ENCODE measurements at places on chromosomes 12 and 14.

DNA sequence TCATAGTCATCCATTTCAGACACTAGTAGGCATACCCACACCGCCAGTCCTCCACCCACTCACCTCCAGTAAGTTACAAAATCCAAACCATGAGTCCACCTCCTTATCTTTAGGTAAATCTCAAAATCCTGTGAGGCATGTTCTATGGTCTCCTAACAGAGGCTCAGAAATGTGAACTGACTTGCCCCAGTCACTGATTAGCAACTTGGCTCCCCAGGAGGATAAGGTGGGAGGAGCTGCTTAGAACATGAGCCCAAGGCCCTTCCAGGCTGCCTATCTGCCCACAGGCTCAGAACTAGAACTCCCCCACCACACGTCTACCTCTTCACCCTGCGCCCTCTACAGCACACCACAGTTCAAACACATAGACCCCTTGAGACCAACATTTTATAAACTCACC, 19.9 kb downstream of the SETD3 start:
- no peak for DNase-seq

DNA sequence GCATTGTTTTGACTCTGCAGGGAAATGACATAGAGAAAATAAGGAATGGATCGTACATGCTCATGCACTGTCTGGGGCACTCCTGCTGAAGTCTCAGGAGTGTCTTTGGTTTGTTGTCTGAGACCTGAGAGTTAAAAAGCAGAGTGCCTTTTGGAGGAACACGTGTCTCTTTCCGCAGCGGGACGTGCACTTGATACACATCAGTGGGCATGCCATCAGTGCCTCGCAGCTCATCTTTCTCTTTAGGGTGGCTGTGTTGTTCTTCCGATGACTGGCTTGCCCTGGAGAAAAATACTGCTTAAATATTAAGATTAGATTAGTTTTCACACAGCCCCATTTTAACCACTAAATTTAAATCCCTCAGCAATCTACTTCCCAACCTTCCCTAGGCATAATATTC, 835.9 kb downstream of the DIO2 start:
- DNase-seq, result no peak

- DNase-seq, result no peak
Measured at GRCh38 chr12:109888179-109889020, 8.1 kb upstream of the GLTP start.

DNA sequence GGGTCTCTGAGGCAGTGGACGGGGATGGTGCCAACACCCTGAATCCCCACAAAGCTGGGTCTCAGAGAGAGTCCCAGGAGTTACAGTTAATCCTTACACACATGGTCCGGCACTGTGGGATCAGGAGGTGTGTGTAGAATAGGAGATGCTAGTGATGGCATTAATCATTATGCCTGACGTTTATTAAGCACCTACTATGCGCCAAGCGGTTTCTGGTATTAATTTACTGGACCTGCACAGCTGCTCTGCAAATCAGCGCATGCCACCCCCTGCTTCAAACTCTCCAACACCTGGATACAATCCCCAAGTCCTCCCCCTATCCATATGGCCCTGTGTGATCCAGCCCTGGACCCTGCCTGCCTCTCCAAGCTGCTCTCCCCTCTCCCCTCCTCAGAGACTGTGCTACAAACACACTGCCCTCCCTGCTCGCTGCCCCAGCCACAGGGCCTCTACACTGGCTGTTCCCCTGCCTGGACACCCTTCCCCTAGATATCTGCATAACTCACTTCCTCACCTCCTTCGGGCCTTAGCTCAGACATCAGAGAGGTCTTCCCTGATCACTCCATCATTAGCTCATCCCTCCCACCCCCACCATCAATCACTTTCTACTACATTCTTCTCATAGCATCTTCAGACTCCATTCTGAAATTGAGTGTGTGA, 86.0 kb downstream of the RFLNA start:
- no peak for DNase-seq

DNA sequence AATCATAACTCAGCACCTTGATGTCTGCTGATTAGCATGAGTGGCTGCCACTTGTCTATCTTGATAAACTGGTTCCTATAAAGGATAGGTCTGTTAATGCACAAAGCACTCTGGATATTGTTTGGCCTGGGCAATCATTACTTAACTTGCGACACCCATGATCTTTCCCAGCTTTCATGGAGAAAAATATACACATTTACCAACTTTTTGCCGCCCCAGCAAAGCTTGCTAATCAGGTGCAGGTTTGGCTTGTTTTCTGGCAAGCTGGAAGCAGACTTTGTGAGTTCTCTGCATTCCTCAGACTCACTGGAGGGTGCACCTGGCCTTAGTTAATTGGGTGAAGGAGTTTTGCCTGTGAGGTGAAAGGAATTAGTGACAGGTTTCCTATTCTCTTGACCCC, 1126.4 kb upstream of the FLRT2 start:
- DNase-seq, result no peak

GRCh38 chr12:2372735-2373134, 319.9 kb downstream of the CACNA1C start:
- no peak for DNase-seq

DNA sequence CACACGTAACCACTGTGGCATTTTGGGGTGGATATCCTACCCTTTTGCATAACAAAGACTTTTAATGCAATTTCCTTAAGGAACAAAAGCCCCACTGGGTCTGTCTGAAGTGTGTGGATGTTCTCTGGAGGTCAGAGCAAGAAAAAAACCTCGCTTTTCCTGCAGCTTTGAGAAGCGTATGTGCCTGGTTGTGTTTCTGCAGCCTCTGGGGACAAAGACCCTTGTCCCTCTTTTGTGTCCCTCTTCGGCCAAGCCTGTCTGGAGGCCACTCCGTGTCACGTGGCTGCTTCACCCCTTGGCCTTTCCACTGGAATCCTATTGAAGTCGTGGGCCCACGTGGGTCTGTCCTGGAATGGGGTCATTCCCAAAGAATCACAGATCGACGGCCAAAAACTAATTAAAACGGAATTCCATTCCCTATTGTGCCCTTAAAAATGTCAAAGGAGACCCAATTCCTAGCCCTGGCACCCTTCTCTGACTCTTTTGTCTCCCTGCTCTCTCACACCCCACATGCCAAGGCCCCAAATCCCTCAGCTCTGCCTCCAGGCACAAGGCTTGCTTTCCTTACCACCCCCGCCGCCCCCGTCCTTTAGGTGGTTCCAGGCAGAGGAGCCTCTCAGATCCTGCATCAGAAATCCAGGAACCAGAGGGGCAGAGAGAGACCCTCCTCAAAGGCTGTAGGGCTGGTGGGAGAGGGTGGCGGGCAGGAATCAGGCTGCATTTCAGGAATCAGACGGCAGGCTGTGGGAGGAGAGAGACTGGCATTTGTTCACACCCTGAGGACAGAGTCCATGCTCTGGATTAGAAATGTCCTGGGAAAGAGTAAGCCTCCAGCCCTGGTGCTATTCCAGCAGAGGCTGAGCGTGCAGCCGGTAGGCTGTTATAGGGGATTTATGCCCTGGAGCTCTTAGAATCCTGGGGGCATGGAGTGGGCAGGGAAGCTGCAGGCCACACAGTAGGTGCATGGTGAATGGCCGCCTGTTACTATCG, 12.6 kb upstream of the CYP46A1 start:
- no peak for DNase-seq

DNA sequence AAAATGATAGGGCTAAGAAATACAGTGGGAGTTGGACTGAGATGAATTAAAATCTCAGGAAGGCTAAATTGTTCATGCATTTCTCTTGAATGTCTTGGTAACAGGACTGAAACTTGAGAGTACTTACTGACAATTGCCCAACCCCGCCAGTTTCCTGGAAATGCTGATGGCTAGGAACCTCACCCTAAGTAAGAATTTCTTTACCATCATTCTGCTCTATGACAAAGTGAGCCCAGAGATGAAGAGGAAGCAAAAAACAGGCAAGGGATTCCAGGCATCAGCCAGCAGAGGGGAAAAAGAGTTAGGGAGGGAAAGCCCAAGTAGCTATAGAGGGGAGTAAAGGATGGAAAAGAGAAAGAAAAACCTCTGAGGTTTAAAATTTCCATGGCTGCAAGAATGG, 397.7 kb downstream of the MDGA2 start:
- DNase-seq, result no peak

DNA sequence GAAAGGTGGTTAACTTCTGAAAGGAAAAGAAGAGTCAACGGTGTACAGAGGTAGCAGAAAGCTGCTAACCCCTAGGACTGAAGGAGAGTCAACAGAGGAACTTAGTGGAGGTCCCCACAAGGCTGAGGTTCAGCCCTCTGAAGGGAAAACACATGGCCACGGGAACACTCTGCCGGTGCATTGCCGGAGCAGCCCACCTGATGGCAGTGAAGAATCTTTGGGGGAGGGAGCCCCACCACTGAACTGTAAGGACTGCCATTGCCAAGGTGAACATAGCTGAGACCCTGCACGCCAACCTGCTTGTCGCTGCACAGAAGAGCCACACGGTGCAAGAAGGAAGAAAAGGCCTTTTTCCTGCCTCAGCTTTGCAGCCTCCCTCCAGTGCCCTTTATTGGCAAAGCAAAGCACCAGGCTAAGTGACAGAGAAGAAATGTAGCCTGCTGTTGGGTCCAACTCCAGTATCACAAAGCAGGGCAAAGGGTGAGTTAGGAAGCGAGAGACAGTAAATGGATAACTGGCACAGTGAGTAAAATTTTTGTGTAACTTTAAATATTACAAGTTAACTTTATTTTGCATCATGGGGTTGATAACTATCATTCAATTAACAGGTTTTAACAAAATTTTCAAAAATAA, 76.9 kb downstream of the LIN52 start:
- no peak for DNase-seq

DNA sequence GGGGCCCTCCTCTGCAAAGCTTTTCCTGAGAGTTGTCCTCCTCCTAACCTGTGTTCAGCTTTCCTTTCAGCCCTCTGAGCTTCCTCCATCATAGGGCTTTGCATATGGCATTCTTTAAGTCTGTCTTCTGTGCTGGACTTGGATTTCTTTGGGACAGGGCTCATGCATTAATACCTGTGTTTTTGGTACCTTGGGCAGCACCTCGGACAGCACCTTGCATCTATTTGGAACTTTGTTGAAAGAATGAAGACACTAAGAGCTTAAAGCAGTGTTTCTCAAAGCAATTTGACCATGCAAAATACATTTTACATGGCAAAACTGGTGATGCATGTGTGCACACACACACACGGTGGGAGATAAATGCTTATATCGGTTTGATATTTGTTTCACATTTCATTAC, 115.0 kb upstream of the SRRM4 start:
- DNase-seq, result no peak

- no peak for DNase-seq
Measured at GRCh38 chr12:121793440-121793837, at the start of gene RHOF. Gene RHOF, minus strand, starts transcription at chr12:121793688. Its CDS starts 55 bp downstream, at chr12:121793633.

- no peak for DNase-seq
Measured at GRCh38 chr12:106045251-106045674, 93.5 kb downstream of the NUAK1 start.

GRCh38 chr14:88064841-88065240, 59.9 kb downstream of the GPR65 start:
- DNase-seq, result no peak

- no peak for DNase-seq
Measured at GRCh38 chr14:68124979-68125731, 305.6 kb downstream of the RAD51B start.

Measured in stimulated activated CD4-positive, alpha-beta T cell treated with anti-CD3 and anti-CD28 coated beads, Interleukin-2, amount 100 ng/mL, for 48 hours (primary cell).